CD4-positive, alpha-beta T cell (primary cell): ENCODE measurements at places on chromosomes 4 and X.

DNA sequence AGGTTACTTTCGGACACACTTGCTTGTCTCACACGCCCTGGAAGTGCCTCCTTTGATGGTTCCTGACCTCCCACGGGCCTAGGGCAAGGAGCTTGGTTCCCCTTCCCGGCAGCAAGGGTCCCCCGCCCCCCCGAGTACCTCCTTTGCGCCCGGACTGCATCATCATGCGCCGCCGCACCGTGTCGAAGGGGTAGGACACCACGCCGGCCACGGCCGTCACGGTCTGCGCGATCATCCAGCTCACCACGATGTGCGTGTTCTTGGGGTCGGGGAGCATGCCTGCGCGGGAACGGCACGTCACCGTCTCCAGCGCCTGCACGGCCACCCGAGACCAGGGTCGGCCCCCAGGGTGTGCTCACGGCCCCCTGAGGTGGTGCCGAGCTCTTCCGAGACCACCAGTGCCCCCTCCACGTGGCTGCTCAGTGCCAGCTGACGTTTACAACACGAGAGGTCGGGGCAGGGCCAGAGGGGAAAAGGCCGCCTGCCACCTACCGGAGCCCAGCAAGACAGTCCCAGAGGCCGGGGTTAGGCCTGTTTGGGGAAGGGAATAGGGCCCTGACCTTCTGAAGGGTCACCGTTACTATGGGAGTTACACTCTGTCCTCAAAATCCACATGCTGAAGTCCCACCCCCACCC lies 4.7 kb downstream of the SLC25A6 start:
- no peak for DNase-seq

DNA sequence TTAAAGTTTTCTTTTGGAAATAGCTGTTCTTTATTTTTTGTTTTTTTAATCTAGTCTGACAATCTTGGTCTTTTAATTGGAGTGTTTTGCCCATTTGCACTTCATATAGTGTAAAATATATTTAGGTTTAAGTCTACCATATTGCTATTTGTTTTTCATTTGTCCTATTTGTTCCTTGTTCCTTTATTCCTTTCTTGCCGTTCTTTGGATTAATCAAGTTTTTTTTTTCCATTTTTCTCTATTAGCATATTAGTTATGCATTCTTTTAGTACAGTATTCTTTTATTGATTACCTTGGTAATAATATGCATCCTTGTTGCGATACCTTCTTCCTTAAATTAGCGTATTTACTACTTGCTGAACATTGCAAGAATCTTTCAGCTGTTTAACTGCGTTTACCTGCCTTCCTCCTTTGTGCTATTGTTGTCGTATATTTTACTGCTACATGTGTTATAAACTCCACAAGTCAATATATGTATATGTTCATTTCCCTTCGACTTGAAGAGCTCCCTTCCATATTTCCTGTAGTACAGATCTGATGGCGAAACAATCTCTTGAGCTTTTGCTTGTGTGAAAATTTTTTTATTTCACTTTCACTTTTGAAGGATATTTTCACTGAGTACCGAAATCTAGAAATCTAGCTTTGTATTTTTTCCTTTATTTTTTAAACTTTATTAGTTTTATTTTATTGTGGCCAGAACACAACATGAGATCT lies 23.9 kb upstream of the RNF212 start:
- DNase-seq, result no peak

DNA sequence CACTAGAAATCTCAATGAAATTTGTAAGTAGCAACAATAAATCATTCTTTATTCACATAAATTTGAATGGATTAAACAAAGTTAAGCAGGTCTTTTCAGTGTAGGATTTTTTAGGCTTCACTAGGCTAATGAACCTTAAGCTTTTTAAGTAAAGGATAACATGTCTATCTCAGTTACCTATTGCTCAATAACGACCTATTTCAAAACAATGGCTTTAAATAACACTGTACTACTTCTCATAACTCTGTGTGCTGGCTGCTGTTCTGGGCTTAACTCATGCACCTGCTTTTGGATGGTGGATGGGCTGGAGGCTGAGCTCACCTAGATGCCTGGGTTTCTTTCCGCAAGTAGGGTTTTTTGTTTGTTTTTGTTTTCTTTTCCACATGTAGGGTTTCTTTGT lies 495.0 kb upstream of the SLIT2 start:
- no peak for DNase-seq

DNA sequence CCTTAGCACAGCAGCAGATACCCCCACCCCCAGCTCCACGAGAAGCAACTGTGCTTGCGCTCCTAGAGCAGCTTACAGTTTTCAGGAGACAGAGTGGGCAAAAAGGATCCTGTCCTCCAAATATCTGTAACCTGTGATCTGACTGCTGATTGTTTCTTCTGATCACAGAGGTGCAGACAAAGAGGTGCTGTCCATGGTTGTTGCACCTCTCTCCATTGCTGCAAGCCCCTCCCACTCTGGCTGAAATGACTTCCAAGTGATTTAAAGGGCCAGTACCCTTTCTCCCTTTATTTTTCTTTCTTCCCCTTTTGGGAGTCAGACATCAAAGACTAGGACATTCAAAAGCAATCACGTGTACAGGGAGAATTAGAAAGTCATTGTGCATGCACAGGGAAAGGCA lies 205.3 kb upstream of the GEMIN8 start:
- no peak for DNase-seq

GRCh38 chr4:58064653-58065052 lies 954.5 kb upstream of the IGFBP7 start:
- no peak for DNase-seq

DNA sequence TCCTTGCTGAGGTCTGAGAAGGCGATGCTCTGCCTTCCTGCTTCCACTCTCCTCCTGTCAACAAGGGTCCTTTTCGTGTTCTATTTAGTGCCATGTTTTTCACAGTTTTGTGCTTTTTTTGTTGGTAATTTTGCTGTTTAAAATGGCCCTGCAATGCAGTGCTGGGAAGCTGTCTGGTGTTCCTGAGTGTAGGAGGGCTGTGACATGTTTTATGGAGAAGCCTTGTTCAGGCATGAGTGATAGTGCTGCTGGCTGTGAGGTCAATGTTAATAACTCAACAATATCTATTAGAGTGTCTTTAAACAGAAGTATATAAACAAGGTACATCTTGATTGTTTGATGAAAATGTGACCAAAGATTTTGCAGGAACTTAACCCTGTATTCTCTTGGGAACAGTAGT lies 27.6 kb downstream of the CLCN4 start:
- DNase-seq, result no peak

- no peak for DNase-seq
Observed at GRCh38 chr4:56475917-56476316, 8.5 kb downstream of the SRP72 start.

GRCh38 chr4:80386281-80386886 lies 50.9 kb downstream of the CFAP299 start:
- no peak for DNase-seq

- DNase-seq, result no peak
Observed at GRCh38 chr4:2963966-2964471, 648 bp downstream of the GRK4 start.

DNA sequence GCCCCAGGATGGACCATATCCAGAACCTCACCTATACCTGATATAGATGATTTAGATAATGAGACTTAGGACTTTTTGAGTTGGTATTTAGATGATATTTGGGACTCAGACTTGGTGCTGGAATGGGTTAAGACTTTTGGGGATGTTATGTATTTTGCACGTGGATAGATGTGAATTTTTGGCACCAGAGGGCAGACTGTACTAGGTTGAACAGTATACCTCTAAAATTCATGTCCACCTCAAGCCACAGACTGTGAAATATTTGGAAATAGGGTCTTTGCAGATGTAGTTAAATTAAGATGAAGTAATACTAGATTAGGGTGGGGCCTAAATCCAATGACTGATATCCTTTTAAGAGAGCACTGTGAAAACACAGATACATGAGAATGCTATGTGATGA lies 15.6 kb downstream of the RBM41 start:
- DNase-seq, result no peak

DNA sequence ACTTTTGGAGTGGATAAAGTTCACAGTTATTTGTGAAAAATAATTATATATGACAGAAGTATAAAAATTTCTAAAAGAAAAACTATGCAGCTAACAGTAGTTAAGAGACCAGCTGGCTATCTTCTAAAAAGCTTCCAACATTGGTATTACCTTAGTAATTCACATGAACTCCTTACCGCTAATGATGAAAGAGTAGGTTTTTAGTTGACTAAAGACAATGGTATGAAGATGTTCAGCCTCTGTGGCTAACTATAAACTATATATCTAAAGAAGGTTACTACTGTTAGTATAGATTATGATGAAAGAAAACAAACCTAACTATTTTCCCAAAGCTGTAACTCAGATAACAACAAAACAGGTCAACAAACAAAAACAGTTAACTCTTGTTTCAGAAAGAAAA lies 10.4 kb downstream of the CCNI start:
- DNase-seq, result no peak

- DNase-seq, result no peak
Observed at GRCh38 chr4:107215222-107215621, 179.1 kb upstream of the DKK2 start.

DNA sequence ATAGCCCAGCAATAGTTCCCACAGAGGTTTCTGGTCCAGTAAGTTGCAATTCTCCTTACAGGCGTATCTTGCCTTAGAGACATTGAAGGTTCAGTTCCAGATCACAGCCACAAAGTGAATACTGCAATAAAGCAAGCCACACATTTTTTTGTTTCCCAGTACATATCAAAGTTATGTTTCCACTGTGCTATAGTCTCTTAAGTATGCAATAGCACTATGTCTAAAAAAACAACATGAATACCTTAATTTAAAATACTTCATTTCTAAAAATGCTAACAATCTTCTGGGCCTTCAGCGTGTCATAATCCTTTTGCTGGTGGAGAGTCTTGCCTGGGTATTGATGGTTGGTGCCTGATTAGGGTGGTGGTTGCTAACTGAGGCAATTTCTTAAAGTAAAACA lies 659.1 kb downstream of the GRID2 start:
- DNase-seq, result no peak

DNA sequence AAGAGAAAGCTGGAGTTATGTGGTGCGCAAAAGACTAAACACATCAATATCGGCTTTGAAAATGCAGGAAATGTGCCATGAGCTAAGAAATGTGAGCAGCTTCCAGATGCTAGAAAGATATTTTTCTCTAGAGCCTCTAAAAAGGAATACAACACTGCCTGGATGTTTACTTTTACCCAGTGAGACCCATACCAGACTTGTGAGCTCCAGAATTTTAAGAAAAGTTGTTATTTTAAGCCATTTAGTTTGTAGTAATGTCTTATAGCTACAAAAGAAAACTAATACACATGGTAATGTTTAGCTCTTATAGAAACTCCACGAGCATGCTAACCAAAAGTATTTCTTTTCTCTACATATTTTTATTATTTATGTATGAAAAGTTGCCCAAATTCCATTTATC lies 1389.4 kb downstream of the C4orf33 start:
- DNase-seq, result no peak

DNA sequence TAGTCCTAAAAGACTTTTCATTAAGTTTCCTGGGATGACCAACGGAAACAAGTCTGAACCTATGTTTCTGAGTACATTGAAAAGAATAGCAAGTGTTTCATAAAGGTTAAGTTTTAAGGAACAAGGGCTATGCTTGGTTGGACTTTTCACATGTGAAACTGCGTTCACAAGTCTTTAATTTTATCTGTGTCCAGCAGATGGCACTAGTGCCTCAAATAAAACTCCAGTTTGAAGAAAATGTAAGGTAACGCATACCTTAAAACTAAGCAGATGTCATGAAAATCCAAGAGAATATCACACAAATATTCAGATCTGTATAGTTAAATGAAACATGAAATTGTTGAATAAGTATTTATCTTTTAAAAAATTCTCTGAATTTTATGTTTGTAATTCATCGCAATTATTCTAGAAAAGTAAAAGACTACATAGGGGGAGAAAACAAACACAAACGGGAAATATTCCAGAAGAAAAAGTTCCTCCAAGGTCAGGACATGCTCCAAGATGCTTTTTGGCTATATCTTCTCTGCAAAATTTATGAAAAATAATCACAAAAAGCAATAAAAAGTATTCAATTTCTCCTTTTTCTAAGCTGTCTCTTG lies 89.6 kb upstream of the MAD2L1 start:
- no peak for DNase-seq

DNA sequence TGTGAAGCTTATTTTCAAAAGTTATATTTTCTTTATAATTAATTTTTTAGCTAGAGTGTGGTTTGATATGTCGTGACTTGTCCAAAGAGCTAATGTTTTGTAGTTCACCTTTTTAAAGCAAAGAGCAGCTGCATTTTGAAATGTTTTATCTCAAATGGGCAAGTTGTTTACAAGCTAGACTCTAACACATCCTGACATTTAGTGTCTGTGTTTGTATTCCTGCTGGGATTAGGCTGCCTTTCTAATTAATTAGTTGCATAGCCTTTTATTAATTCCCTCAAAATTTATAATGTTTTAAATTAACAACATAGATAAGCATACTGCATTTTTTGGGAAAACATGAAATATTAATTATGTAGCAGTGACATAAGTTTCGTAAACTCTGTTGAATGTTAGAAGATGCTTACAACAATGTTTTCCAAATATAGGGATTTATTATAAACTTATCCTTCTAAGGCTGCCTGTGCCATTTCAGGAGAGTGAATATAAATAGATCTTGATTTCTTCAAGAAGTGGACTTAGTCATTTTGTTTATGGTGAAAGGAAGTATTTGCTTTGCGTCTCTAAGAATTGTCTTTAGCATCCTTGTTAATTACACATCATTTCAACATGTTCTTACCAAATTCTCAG lies 37.7 kb upstream of the NUDT6 start:
- DNase-seq, result no peak

DNA sequence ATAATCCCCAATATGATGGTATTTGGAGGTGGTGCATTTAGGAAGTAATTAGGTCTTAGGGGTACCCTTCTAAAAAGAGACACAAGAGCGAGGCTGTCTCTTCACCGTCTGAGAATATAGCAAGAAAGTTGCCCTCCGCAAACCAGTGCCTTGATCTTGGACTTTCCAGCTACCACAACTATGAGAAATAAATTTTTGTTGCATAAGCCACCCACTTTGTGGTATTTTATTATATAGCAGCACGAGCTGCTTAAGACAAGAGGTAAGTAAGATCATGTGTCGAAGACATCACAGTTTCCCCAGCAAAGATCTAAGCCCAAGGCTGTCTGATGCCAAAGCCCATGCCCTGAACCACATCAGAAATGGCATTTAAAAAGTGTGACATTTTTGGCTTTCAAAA lies 9.6 kb upstream of the EXOSC9 start:
- DNase-seq, result no peak

GRCh38 chrX:41336447-41336846 lies 2.5 kb downstream of the DDX3X start:
- DNase-seq, result no peak

GRCh38 chr4:183966371-183966770 lies 61.3 kb downstream of the STOX2 start:
- DNase-seq, result no peak

GRCh38 chr4:141090473-141090872 lies 42.8 kb downstream of the RNF150 start:
- DNase-seq, result no peak

DNA sequence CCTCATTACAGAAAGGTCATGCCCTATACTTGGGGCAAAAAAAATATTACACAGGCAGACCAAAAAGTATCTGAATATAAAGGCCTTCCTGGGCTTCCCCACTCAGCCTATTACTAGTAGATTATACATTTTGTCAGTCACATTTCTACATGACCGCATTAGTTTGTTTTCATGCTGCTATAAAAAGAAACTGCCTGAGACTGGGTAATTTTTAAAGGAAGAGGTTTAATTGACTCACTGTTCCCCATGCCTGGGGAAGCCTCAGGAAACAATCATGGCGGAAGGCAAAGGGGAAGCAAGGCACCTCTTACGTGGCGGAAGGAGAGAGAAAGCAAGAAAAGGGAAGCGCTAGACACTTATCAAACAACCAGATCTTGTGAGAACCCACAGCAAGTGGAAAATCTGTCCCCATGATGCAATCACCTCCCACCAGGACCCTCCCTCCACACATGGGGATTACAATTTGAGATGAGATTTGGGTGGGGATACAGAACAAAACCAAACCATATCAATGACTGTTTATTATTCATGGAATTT lies 1312.0 kb downstream of the PCDH7 start:
- no peak for DNase-seq
